Brain microvascular endothelial cell (primary cell): ENCODE measurements at places on chromosomes 4 and X.

GRCh38 chrX:120664081-120664480 lies 34.2 kb upstream of the C1GALT1C1 start:
- no peak for DNase-seq

DNA sequence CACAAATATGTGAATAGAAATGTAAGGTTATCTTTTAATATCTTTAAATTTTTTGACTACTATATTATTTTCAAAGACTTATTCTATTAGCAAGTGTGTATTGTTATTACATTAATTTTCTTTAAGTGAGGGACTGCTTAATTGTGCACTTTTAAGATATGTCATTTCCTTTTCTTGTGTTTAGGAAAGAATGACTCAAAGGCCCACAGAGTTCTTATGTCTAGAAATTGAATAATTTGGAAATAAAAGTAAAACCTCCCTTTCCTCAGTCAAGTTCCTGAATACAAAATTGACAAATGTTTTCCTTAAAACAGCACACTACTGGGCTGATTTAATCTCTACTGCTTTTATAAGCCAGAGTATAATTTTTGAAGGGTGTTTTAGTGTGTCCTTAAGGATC lies 169.7 kb downstream of the TMEM47 start:
- DNase-seq: no peak

DNA sequence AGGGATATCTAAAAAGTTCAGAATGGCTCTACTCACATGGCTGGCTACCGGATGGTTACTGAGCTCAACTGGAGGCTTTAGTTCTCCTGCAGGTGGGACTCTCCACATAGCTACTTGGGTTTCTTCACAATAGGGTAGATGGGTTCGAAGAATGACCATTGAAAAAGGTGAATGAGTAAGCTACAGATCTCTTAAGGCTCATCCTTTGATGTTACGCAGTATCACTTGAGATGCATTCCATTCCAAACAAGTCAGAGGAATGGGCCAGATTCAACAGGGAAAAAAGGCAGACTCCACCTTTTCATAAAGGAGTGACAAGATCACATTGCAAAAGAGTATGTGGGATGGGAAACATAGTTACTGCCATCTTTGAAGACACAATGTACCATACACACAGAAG lies 52.6 kb downstream of the DDX53 start:
- DNase-seq: no peak

- DNase-seq: no peak
Measured at GRCh38 chr4:187883049-187883448, 112.5 kb upstream of the ZFP42 start.

DNA sequence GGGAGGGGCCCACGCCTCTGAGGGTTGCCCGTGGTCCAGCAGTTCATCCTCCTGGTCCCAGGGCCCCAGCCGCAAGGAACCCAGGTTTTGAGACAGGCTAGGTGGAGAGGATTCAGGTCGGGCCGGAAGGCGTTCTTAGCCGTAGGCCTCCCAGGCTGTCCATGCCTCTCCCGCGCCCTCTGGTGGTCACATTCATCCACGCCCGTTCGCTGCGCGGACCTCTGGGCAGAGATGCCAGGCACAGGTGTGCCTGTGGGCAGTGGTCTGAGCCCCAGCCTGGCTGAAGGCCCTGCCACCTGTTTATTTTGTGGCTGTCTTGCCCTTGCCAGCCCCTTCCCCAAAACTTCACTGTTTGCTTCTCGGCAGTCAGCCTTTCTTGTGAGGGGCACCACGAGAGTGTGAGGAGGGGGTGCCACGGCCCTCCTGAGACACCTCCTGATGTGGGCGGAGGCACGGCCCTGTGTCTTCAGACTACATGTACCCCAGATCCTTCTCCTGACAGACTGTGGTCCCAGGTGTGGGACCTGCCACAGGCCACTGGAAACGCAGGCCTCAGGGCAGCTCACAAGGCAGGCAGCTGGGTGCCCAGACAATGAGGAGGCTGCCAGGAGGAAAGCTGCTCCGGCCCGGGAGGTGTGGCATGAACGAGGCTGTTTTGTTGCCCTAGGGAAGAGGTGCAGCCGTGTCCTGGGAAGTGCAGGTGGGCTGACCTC lies 5.0 kb downstream of the UVSSA start:
- peak; percentile 58 for DNase-seq

DNA sequence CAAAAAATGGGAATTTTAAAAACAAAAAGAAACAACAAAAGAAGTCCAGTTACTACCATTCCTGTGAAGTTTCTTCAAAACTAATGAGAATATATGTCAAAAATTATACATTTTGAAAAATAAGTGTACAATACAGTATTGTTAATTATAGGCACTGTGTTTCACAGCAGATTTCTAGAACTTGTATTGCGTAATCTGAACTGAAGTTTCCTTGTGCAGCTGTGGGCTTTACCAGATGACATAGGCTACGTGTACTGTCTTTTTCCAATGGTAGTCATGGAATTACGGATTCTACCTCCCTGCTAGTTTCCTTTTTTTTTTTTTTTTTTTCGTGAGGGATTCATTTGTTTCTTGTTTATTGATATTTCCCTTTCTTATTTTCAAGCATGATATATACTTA lies 113.8 kb upstream of the GABRA2 start:
- no peak for DNase-seq

- no peak for DNase-seq
Measured at GRCh38 chr4:2923668-2924173, 39.5 kb downstream of the NOP14 start.

GRCh38 chrX:107716118-107716684 lies 59.4 kb downstream of the TSC22D3 start:
- DNase-seq: no peak

GRCh38 chr4:188987011-188987410 lies 847.8 kb downstream of the TRIML1 start:
- DNase-seq: no peak

- peak; percentile 1 for DNase-seq
Measured at GRCh38 chr4:109703664-109704361, 568 bp upstream of the CASP6 start.

DNA sequence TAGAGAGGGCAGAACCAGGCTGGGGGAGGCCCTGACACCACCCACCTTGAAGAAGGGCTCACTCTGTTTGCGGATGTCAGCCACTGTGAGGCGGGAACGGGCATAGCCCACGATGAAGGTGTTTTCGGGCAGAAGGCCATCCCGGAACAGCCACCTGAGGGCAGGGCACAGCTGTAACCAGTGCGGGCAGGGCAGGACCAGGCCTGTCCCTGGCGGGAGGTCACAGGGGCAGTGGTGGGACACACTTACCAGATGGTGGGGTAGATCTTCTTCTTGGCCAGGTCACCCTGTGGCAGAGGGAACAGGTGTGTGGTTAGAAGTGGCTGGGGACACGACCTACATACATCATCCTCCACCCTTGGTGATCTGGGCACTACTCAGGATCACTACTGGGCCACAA lies 10.8 kb downstream of the G6PD start:
- no peak for DNase-seq
